ENCODE measurements at places on chromosomes 11 and 22.

GRCh38 chr22:50199829-50200460, 866 bp upstream of the SELENOO start:
- no peak for DNase-seq

DNA sequence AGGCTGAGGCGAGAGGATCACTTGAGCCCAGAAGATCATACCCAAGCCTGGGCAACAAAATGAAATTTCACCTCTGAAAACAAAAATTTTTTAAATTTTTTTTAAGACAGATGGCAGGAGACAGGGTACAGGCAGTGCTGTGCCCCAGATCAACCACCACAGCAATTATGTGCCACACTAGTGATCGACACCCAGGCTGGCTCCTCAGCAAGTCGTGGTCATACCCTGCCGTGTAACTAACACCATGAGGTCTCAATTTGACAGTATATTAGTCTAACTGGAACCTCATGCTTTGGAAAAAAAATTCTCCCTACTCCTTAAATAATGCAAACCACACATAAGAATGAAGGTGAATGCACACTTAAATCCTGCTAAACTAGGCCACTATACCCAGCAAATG, 8.3 kb downstream of the SF3A1 start:
- no peak for DNase-seq

DNA sequence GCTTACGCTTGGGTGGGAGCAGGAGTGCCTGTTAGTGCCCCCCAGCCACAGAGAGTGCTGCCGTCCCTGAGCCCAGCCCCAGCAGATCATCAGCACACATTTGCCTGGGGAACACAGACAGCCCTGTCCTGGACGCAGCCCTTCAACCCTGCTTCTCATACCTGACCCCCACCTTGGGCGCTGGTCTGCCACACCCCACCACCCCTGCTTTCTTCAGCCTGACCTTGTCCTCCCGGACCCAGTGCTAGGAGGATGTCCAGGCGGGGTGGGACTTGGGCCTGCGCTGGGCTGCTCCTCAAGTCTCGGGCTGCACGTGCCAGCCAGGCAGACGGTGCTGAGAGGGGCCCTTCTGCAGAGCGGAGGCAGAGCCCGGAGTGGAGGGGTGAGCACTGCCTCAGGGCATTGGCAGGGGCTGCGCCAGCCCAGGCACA, 119.2 kb downstream of the KCNQ1OT1 start:
- peak; percentile 43 for DNase-seq

GRCh38 chr11:78432058-78432515, 14.5 kb upstream of the GAB2 start:
- DNase-seq, result no peak

- DNase-seq, result no peak
These were observed 122.8 kb downstream of the OR4C45 start for GRCh38 chr11:50155508-50155907.

All from right lobe of liver (tissue), 6 donors.